Psoas muscle (tissue), 8 donors: ENCODE measurements at places on chromosomes 6 and 20. TPM values are rescaled to one million over a fixed set of nuclear protein-coding genes. Genes with fewer than 3 reads are reported as not detected.

LGSN gene
- not detected for total RNA-seq

FRK gene
- total RNA-seq = 1.4 TPM

ADGRF5 gene
- total RNA-seq = 23.6 TPM

EDN3 gene
- 0.62 TPM for total RNA-seq

NKX2-2 gene
- not detected for total RNA-seq

NSFL1C gene
- 135 TPM for total RNA-seq

FAM209B gene
- not detected for total RNA-seq

ME1 gene
- total RNA-seq = 37.0 TPM

IPCEF1 gene
- 0.46 TPM for total RNA-seq

SLC32A1 gene
- total RNA-seq = not detected

CCN5 gene
- total RNA-seq = 9.6 TPM

PKIB gene
- total RNA-seq = 1.1 TPM

SYCP2L gene
- total RNA-seq = 0.99 TPM
